ENCODE measurements at places on chromosomes 6 and 20.

GRCh38 chr6:36368921-36369865 is 18.3 kb downstream of the ETV7 start:
- no peak for DNase-seq

GRCh38 chr20:52083627-52084232 is 107.8 kb downstream of the ZFP64 start:
- DNase-seq, result no peak

GRCh38 chr6:103854059-103854458 is 1005.7 kb downstream of the HACE1 start:
- no peak for DNase-seq

- DNase-seq, result no peak
These were observed 57.9 kb upstream of the SSTR4 start for GRCh38 chr20:22977047-22977785.
